ENCODE measurements at places on chromosomes 7 and 10.

GRCh38 chr10:72375585-72375984, 20.9 kb upstream of the DNAJB12 start:
- no peak for DNase-seq

- DNase-seq = no peak
These were observed 220.0 kb downstream of the PTPRN2 start for GRCh38 chr7:158367634-158367982.

DNA sequence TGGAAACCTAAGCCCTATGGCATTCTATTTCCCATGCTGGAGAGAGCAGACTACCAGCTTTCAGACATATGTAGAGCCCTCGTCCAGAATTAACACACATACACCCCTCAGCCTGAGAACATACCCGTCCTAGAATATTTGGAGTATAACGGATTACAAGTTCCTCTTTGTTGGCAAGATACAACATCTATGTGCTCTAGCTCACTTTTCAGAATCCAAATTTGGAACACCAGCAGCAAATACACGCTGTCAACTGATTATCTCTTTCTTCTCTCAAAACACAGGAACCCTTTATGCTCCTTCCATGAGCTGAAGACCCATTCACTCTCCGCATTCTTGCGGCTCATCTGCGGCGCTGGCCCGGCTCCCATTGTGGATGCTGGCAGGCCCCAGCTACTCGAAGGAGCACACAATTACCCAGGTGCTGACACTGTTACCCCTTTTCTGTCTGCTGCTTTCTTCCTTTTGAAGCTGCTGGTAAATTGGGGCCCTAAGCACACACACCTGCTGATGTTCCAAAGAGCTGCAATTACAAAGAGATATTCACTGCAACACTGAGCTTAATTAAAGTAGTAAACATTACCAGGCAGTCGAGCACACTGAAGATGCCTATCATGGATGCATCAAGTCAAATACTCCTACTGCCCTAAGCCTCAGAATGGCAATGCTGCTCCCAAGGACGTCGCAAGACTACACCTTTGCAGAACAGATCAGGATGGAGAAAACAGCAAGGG, 70.0 kb downstream of the VOPP1 start:
- no peak for DNase-seq

- peak; percentile 63 for DNase-seq
These were observed 51.8 kb upstream of the ANK3 start for GRCh38 chr10:60441515-60441914.

- DNase-seq = no peak
These were observed 6.8 kb downstream of the ELMO1 start for GRCh38 chr7:37441816-37442215.

GRCh38 chr7:14340393-14341074, 351.1 kb upstream of the ETV1 start:
- no peak for DNase-seq

DNA sequence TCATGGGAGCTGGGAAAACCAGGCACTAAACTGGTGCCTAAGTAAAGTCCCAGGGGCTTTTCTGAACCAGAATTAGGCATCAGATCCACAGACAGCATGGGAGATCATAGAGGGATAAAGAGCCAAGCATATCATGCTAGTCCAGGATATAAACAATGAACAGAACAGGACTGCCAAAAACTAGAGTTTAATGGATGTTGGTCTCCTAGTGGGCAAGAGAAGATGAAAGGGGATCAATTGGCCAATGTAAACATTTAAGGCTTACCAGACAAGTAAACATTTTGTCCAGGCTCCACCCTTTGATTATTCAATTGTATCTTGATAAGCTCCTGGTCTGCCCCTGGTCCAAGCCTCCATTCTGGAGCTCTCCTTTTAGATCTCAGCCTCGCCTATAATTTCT, 18.9 kb downstream of the MACC1 start:
- DNase-seq = peak; percentile 67
